ENCODE measurements at places on chromosomes 16 and 17.

DNA sequence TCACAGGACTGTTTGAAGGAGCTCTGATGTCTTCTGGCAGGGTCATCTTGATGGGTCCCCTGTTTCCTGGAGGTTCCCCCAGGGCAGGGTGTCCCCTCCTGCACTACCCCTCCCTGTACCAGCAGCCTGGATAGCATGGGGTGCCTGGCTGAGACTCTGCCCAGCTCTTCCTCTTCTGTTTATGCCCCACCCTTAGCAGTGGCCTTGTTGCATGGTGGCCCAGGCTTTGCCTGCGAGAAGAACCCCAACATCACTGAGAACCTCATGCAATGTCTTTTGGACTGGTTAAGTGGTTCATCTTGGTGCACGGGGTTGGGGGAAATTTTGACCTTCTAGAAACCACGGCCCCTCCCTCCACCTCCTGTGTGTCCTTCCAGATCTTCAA lies 121.8 kb downstream of the IRX3 start:
- DNase-seq = no peak

DNA sequence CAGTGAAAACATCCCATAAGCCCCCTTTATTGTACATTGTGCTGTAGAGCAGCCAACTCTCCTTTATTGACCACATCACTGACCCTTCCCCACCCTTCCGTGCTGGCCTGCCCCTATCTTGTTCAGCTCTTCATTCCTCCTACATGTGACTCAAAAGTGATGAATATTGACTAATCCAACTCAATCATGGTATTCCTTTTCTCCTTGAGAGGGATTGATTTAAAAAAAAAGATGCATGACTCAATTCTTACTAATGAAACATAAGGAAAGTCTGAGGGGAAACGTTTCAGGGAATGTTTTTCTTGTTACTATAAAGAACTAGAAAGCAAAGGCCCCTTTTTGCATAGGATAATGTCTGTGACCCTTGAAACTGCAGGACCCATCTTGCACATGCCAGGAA lies 125.2 kb upstream of the SOX9 start:
- DNase-seq = no peak

GRCh38 chr17:76797241-76797840 lies 59.4 kb downstream of the MFSD11 start:
- no peak for DNase-seq

- no peak for DNase-seq
Measured at GRCh38 chr17:6608321-6608720, 32.2 kb downstream of the KIAA0753 start.

DNA sequence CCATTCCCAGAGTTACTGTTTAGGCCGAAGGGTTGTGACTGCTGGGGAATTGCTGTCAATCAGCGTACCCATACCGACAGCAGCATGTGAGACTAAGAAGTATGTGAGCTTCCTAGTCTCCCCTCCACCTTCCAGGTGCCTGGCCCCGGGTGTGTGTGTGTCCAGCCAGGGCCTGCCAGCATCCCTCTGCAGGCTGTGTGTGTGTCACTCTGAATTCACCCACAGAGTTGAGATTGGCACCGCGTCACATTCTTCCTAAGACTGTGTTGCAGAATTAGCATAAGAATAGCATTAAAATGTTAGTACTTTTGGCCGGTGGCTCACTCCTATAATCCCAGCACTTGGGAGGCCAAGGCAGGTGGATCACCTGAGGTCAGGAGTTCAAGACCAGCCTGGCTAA lies 31.8 kb downstream of the PRMT7 start:
- no peak for DNase-seq

- DNase-seq = no peak
Measured at GRCh38 chr16:30478766-30479478, 6.4 kb downstream of the ITGAL start.

Measured in NCI-H460 (cell line).